ENCODE measurements at places on chromosomes 6 and 20.

GRCh38 chr6:14263881-14264424, 146.4 kb downstream of the CD83 start:
- DNase-seq = no peak

DNA sequence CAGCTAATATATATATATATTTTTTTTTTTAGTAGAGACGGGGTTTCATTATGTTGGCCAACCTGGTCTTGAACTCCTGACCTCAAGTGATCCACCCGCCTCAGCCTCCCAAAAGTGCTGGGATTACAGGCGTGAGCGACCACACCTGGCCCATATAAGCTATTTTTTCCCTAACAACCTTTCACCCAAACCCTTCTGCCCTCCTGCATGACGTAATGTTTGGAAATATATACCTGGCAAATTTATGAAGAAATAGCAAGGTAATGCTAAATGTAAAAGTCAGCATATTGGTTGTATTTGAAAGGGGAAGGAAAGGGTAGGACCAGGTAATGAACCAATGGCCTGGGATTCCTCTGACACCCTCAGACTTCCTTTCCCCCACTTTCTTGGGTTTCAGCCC, 325.5 kb upstream of the ARID1B start:
- no peak for DNase-seq

- DNase-seq = no peak
These were observed 1.6 kb upstream of the MED23 start for GRCh38 chr6:131629651-131630050.

DNA sequence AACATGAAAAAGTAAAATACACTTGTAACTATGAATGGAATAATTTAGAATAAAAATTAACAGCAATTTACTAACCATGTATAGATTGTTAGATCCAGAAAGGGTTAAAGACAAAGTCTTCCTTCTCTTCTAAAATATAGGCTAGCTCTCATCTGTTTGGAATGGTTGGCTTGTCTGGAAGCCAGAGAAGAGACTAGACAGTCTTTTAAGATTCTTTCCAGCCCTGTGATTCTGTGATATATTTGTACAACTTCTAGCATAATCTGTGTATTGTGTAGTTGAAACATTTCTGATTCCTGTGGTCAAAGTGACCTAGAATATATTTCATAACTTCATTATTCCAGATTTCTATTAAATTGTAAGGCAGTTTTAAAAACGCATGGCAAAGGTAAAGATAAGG, 196.6 kb downstream of the UST start:
- no peak for DNase-seq

DNA sequence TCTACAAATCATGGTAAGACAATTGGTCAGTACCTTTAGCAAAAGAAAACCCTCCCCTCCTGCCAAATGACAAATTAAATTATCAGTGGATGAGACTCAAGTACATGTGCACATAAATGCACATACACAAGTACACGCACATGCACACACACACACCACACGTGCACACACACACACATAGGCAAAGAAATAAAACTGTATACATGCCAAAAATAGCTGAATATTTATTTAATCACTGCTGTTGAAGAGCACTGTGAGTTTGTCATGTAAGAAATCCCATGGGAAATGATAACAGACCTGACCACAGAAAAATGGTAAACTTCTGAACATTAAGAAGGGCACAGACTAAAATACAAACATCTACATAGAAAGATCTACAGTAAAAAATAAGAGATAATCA, 46.6 kb upstream of the TNFAIP3 start:
- no peak for DNase-seq

- no peak for DNase-seq
These were observed 26.5 kb downstream of the TM9SF4 start for GRCh38 chr20:32135983-32136515.

- DNase-seq = no peak
These were observed 162.8 kb downstream of the TENT5A start for GRCh38 chr6:81589465-81590313.

GRCh38 chr6:3457710-3458602, 1.1 kb upstream of the SLC22A23 start:
- DNase-seq = no peak

GRCh38 chr6:215335-216034, 76.8 kb upstream of the DUSP22 start:
- DNase-seq = no peak

- DNase-seq = no peak
These were observed 91.0 kb downstream of the YTHDF1 start for GRCh38 chr20:63124782-63125580.

DNA sequence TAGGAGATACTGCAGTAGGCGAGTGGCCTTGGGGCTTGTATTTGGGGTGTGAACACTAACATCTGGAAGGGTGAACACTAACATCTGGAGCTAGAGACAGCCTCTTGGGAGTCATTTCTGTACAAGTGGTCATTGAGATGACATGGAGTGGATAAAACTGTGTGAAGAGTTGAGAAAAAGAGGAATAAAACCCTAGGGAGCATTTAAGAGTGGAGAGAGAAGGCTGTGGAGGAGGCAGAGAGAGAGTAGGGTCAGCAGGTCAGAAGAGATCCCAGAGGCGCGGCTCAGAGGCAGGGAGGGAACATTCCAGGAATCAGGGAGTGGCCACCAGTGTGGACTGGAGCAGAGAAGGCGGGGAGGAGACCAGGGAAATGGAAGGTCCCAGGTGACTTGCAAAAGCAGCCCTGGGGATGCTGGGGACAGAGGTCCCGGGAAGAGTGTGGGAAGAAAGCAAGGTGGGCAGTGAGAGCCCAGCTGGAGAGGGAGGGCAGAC, 202.0 kb upstream of the RNF24 start:
- DNase-seq = no peak

DNA sequence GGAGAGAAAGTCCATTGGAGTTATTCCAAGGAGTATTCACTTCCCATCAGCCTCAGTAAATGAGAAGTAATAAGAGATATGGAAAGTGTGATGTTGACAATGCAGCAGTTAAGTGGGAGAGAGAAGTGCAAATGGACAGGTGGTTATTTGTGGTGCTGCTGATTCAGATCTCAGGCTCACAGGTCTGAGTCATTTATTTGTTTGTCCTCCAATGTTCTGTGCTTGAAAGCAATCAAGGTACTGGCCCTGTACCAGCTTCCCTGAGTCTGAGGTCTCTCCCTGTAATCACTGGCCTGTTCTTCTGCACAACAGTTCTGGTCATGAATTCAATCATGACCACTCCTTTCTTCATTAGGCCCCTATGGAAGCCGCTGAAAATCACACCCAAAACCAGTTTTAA, 827.7 kb downstream of the MAFB start:
- no peak for DNase-seq

GRCh38 chr6:42140032-42140431, 2.4 kb downstream of the C6orf132 start:
- DNase-seq = no peak

DNA sequence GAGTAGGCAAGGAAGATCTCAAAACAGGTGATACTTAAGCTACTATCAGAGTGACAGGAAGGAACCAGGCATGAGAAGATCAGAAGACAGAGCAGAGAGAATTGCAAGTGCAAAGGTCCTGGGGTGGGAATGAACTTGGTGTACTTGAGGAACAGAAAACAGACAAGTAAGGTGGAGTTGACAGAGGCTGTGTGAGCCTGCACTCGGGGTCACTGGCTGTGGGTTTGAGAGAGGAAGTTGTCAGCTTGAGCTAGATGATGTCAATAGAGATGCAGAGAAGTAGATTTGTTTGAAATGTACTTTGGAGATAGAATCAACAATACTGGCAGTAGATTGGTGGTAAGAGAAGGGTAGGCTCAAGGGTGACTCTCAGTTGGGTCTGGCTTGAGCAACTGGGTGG, 209.5 kb downstream of the CLIC5 start:
- DNase-seq = no peak

DNA sequence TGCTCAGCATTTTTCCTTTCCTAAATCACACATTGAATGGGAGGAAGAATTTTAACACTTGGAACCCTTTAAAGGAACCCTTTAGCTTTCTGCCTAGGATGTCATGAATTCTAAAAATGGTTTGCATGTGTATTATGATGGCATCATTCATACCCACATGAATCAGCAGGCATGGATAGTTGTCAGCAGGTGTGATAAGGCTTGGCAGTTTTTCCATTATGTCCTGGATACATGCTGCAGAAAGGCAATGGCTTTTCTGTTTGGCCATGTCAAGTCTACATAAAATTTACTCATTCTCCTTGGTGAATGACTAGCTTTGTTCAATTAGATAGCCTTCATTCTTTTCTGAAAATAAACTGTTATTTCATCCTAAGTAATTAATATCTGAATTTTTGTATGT, 353.7 kb downstream of the GRIK2 start:
- no peak for DNase-seq

GRCh38 chr6:30149234-30149633, 11.8 kb downstream of the TRIM10 start:
- DNase-seq = no peak

DNA sequence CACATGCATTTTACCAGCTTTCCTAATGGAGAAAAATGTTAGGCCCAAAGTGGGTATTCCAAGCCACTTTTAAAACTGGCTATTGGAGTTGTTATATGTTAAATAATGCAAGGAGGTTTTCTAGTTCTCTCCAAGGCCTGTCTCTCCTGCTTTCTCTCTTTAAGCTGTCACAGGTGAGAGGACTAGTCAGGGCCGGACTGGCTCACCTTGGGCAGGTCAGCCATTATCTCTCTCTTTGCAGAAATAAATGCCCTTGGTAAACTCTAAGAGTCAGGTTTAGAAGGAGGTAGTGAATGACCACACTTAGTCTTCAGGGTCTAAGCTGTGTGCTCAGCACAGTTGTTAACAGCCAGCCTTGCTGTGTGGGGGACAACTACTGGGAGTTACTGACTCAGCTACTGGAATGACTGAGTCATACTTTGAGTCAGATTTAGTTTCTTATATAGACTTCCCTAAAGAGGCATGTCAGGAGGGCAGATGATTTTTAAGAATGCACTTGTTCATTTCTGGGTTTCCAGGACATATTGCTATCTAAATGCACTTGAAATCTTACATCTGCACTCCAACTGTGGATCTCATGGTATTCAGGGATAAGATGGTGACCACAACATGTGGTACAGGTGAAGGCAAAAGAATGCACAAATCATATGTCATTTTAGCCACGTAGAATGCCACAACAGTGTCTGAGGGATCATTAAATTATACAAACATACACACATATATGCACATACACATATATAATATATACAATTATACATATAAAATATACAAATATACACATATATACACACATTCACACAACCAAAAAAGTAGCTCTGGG, 719.4 kb downstream of the EPM2A start:
- DNase-seq = no peak

- no peak for DNase-seq
These were observed 231.5 kb upstream of the PLCB4 start for GRCh38 chr20:8837396-8837795.

- no peak for DNase-seq
These were observed 34.4 kb downstream of the CDH26 start for GRCh38 chr20:59992526-59993084.

DNA sequence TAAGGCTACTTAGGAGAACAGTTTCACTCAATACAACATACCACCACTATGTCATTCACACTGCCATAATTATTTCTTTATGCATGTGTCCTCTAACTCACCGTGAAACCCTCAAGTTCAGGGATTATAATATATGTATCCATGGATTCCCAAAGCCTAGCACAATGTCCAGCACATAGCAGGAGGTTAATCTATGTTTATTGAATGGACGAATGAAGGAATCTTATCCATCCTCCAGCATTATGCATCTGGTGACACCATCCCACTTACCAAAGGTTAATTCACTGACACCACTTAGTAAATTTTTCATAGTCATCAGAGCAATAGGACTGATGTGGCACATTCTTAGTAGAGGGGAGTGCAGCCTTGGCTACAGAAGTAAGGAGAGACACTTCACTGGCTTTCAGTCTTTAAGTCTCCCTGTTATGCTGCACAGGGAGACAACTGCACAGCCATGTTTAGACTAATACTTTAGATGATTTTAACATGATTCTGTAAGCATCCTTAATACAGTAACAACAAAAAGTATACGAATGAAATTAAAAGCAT, 49.7 kb downstream of the EPHA7 start:
- DNase-seq = no peak

DNA sequence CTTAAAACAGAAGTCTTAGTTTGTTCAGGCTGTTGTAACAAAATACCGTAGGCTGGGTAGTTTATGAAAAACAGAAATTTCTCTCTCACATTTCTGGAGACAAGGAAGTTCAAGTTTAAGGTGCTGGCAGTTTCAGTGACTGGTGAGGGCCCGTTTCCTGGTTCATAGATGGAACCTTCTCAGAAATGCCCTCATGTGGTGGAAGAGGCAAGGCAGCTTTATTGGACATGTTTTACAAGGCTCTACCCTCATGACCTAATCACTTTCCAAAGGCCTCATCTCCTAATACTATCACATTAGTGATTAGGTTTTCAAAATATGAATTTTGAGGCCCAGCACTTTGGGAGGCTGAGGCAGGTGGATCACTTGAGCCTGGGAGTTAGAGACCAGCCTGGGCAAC, 2.4 kb downstream of the HEBP2 start:
- DNase-seq = no peak

DNA sequence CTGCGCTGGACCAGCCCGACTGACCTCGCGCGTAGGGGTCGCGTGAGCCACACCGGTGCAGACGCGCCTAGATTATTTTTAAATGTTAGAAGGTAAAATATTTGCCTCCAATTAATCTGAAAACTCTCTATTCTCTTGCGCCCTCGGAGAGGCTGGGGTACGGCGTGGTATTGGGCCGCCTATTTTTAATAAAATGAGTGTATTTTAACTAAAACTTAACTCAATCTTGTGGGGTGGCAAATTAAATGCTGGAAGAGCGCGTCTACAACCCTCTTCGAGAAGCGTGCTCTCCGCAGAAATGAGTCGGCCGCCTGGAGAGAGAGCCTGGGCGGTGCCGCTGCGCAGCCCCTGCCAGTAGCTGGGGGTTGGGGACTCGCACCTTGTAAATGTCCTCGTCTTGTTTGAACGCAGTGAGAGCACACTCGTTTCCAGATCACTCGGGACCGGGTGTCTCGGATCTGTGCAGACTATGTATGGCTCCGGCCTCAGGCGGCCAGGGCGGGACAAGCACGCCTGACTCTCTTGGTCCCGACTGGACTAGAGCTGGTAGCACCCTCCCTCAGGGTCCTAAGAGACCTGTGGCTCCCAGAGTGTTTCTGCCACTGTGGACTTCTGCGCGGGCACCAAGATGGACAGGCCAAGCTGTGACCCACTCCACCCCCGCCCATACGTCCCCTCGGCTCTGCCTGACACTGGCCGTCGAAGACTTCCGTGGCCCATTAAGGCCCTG, 2.0 kb upstream of the MAFB start:
- DNase-seq = no peak

DNA sequence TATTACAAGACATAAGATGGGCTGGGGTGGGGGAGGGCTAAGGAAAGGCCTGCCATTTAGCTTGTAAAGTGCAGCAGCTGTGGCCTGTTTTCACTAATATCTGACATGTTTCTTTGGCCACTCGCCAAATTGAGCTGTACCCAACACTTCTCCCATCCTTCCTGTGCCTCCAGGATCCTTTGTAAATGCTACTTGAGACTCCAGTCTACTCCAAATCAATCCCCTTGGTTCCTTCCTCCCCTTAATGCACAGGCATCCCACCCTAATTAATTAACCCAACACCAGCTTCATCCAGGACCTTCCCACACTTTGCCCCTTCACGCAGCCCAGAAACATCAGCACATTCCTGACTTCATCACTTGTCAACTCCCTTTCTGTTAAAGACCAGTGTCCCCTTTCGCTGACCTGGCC, 55.0 kb upstream of the TCF21 start:
- no peak for DNase-seq
